Sigmoid colon (tissue), 7 donors: ENCODE measurements at places on chromosomes 2 and 18. TPM values are rescaled to one million over a fixed set of nuclear protein-coding genes. Genes with fewer than 3 reads are reported as not detected.

The DNAJB2 gene
- total RNA-seq = 42.1 TPM

The GALNT14 gene
- not detected for total RNA-seq

DNA sequence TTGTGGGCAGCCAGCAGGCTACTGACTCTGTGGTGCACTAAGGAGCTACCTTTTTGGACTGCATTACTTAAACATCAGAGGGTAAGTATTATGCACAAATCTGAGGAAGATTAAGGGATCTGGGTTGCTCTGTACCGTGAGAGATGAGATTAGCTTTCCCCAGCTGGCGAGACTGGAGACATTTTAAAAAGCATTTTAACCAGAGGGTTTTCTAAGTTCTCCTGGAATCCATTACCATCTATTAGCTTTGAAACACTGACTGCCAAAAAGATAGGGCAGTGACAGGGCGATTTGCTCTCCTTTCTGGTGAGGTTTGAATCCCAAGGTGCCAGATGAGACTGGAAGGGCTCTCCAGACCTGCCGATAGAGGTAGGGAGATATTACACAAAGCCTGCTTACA is 63.2 kb downstream of the LYPD6 start:
- H3K27ac ChIP-seq = no peak overlapping the region
- no peak for DNase-seq
- H3K36me3 ChIP-seq = no peaks in the 10 kb centered on the region

- no peak for DNase-seq
- H3K27ac ChIP-seq = no peak within 1 kb of the TSS
- no peaks in the 10 kb centered on the region for H3K36me3 ChIP-seq
- H3K4me1 ChIP-seq = no peaks in the 10 kb centered on the region
- H3K4me3 ChIP-seq = no peak within 1 kb of the TSS
These were observed at the start of gene ARHGAP15 for GRCh38 chr2:143128681-143129580. TSS of gene ARHGAP15 (plus strand) at chr2:143129419.

GRCh38 chr18:35191698-35192025 is 49.2 kb upstream of the ZNF397 start:
- no peak overlapping the region for H3K27ac ChIP-seq
- no peaks in the 10 kb centered on the region for H3K27me3 ChIP-seq
- no peaks in the 10 kb centered on the region for H3K36me3 ChIP-seq
- no peak for DNase-seq
- H3K4me1 ChIP-seq = no peaks in the 10 kb centered on the region
- H3K4me3 ChIP-seq = no peak overlapping the region

- H3K27ac ChIP-seq = no peak overlapping the region
- no peaks in the 10 kb centered on the region for H3K36me3 ChIP-seq
- H3K4me3 ChIP-seq = no peak overlapping the region
- H3K4me1 ChIP-seq = no peaks in the 10 kb centered on the region
- H3K27me3 ChIP-seq = no peaks in the 10 kb centered on the region
These were observed 32.6 kb upstream of the KCNF1 start for GRCh38 chr2:10879159-10879558.
